ENCODE measurements at places on chromosomes 6 and 20. TPM values are rescaled to one million over a fixed set of nuclear protein-coding genes. Genes with fewer than 3 reads are reported as not detected.

FAXC gene
- polyA plus RNA-seq = 0.14 TPM

BPIFB4 gene
- 0.16 TPM for polyA plus RNA-seq

RIPOR3 gene
- polyA plus RNA-seq = 5.6 TPM

PKIB gene
- 3.5 TPM for polyA plus RNA-seq

OLIG3 gene
- polyA plus RNA-seq = not detected

C20orf144 gene
- not detected for polyA plus RNA-seq

SRMS gene
- polyA plus RNA-seq = not detected

PTK7 gene
- polyA plus RNA-seq = 0.67 TPM

KCNK17 gene
- polyA plus RNA-seq = 0.36 TPM

ZNF343 gene
- 3.6 TPM for polyA plus RNA-seq

PHACTR1 gene
- polyA plus RNA-seq = 0.67 TPM

GPLD1 gene
- 15.5 TPM for polyA plus RNA-seq

MDFI gene
- not detected for polyA plus RNA-seq

BMP7 gene
- polyA plus RNA-seq = not detected

KIF25 gene
- not detected for polyA plus RNA-seq

ANGPT4 gene
- polyA plus RNA-seq = 0.13 TPM

TPD52L1 gene
- 66.4 TPM for polyA plus RNA-seq

NOTCH4 gene
- polyA plus RNA-seq = 7.3 TPM

TSBP1 gene
- polyA plus RNA-seq = not detected

HSPA12B gene
- 0.72 TPM for polyA plus RNA-seq

POPDC3 gene
- polyA plus RNA-seq = not detected

CDSN gene
- not detected for polyA plus RNA-seq

RAB23 gene
- 1.7 TPM for polyA plus RNA-seq

RSPH9 gene
- 0.15 TPM for polyA plus RNA-seq

GTSF1L gene
- not detected for polyA plus RNA-seq

ISM1 gene
- 1.2 TPM for polyA plus RNA-seq

CAPN11 gene
- polyA plus RNA-seq = not detected

ESR1 gene
- 4.7 TPM for polyA plus RNA-seq

BACH2 gene
- polyA plus RNA-seq = 1.9 TPM

IPCEF1 gene
- polyA plus RNA-seq = 0.63 TPM

MLIP gene
- 6.0 TPM for polyA plus RNA-seq

RHAG gene
- polyA plus RNA-seq = 0.07 TPM

ZNF391 gene
- 0.61 TPM for polyA plus RNA-seq

GLP1R gene
- polyA plus RNA-seq = not detected

CDH22 gene
- polyA plus RNA-seq = 0.02 TPM

NKAIN2 gene
- not detected for polyA plus RNA-seq

MYLK2 gene
- polyA plus RNA-seq = not detected

ZSCAN23 gene
- polyA plus RNA-seq = 0.06 TPM

PDYN gene
- not detected for polyA plus RNA-seq

BPI gene
- not detected for polyA plus RNA-seq

SIM1 gene
- not detected for polyA plus RNA-seq

Data from liver (tissue), 10 donors.